ENCODE measurements at places on chromosomes 1 and 21.

- DNase-seq = no peak
Observed at GRCh38 chr1:119799599-119800177, 11.6 kb downstream of the REG4 start.

GRCh38 chr1:96996001-96996400, 274.4 kb downstream of the PTBP2 start:
- DNase-seq = no peak

- DNase-seq = no peak
Observed at GRCh38 chr1:204356997-204357396, 2.7 kb downstream of the PLEKHA6 start.

GRCh38 chr1:15650433-15650832, 33.2 kb downstream of the DDI2 start:
- DNase-seq = no peak

- DNase-seq = no peak
Observed at GRCh38 chr1:222894331-222894730, 79.5 kb downstream of the DISP1 start.

Data from activated effector memory CD4-positive, alpha-beta T cell treated with anti-CD3 and anti-CD28 coated beads, Interleukin-2, amount 50 U/mL, for 16 hours (primary cell).